CD4-positive, alpha-beta T cell treated with Interleukin-2 at 100 ng/mL for 4 hours (primary cell): ENCODE measurements at places on chromosomes 2 and 18.

GRCh38 chr2:159513745-159514144 is 102.6 kb downstream of the BAZ2B start:
- DNase-seq, result no peak

DNA sequence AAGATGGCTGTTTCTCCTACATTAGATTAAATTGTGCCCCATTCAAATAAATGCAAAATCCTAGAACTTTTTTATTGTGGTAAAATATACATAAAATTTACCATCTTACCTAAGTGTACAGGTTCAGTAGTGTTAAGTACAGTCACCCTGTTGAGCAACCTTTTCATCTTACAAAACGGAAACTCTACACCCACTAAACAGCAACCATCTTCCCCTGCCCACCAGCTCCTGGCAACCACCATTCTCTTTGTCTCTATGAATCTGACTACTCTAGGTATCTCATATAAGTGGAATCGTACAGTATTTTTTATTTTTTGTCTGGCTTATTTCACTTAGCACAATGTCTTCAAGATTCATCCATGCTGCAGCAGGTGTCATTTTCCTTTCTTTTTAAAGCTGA is 53.0 kb downstream of the ASXL2 start:
- DNase-seq, result peak; percentile 64

GRCh38 chr18:36461551-36461987 is 164.1 kb downstream of the FHOD3 start:
- no peak for DNase-seq

DNA sequence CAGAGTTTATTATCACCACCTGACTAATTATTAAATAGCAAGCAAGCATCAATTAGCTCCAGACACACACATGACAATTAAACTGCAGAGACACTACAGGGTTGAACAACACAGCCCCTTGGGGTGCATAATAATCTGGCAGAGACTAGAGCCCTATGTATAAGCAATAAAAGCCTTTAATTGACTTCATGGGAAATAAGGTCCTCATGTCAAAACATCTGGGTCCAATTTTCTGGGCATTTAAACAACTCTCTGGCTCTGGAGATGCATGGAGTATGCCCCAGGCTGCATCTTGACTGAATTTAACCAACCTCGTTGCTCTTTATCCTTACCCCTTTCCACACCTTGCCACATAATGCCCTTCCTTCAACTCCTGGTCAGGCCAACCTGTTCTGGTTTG is 270.7 kb upstream of the THUMPD2 start:
- no peak for DNase-seq

DNA sequence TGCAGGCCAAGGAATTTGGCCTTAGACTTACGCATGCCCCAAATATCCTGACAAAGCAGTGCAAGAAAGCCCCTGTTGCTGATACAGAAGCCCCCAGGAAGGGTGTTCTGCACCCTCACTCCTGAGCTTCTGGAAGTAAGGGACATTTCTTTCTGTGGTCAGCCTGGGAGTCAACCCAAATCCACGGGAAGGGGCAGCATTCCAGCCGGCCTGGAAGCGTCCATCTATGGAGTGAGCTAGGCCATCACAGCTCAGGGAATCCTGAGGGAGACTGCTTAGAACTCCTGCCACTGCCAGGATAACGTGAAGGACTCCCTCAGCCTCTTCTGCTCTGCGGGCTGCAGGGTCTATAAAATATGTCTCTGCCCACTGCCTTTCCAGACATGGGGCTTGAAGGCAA is 173.9 kb downstream of the ANAPC1 start:
- DNase-seq, result no peak

DNA sequence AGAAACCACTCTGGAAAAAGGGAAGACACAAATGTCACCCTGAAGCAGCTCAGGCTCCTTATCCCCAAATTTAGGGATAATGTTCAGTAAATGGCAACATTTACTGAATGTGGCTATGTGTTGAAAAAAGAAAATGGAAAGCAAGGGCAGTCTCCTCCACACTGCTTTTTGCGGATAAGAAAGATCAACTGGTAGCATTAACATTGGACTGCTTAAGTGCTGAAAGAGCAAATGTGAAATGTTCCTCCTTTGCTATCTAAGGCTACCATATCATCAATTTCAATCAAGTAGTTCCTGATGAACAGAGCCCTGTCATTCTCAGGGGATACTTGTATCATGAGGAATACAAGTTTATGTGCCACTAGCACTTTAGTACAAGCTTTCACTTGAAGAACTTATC is 12.5 kb downstream of the FBXO11 start:
- DNase-seq, result no peak

DNA sequence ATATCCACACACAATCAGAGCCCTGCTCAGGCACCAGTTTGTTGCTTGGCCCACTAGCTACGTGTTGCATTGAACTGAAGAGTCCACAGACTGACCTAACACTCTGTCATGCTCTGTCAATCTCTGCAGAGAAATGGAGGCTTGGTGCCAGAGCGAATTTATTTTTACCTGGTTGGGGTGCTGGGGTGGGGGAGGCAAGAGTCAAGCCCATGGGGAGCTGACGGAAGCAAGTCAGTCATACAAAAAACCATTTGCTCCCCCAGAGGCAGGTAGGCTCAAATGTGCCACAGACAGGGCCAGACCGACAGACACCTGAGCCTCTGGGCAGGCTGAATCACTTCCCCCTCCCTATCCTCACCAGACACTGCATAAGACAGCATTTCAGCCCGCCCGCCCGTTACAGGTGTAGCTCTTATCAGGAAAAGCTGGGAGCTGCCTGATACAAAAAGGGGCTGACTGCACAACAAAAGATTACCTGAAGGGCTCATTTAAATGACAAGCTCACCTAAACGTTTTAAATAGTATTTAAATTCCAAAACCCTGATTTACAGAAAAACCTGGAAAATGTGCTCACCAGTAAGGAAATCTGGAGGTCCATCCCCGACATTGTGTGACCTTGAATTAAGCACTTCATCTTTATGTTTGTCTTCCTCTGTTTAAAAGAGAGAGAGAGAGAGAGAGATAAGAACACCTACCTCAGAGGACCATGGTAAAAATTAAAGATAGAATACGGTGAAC is 2.1 kb upstream of the PCBP1 start:
- peak; percentile 85 for DNase-seq

DNA sequence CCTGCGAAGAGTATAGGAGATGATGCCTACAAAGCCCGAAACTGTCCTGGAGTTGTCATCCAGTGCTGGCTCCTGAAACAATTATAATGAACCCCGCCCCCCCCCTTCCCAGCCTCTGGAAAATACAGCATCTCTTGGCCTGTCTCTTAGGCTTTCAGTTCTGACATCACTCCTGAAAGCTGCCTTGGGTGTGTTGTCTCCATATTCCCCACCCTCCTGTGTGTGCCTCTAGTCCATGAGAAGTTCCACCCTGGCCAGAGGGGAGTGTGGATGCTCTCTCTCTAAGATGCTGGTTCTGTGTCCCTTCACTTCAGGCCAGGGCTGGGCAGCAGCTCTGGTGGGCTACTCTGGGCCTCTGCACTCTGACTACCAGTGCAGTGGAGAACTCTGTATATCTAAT is 58.9 kb upstream of the TGFA start:
- no peak for DNase-seq

GRCh38 chr18:37554399-37554787 is 11.2 kb downstream of the CELF4 start:
- DNase-seq, result no peak

- no peak for DNase-seq
Observed at GRCh38 chr2:47999512-47999911, 93.2 kb upstream of the FBXO11 start.

DNA sequence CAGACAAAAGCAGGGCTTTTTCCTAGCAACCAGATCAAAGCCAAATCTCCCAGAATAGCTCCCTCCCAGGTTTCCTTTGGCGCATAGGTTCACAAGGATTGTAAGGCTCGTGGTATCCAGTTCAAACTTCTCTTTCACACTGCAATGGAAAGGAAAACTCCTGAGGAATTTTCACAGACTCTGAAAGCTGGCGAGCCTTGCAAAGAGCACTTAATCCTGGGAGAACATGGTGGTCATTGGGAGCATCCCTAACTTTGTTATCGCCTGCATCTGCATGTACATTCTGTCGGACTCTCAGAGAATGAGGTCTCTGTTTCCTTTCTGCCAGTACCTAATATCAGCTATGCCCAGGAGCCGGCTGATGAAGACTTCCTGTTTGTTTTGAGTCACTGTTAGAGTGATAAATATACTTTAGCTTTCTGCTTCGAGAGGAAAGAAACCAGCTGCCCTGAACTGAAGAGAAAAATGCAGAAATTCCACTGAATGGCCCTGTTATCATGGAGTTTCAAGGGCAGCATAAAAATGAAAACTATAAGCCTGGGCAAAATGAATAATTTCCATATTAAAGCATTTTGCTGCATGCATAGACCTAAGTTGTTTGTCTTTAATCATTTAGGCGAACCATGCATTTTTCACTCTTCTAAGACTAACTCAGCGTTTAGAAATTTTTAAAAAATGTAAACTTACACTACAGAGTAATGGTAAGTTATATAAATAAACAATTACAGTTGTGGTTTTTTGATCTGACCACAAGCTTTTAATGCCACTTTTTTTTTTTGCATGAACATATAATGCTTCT is 76.4 kb upstream of the ZEB2 start:
- peak; percentile 30 for DNase-seq

GRCh38 chr18:3710712-3711301 is 260.8 kb downstream of the TGIF1 start:
- DNase-seq, result no peak

- DNase-seq, result no peak
Observed at GRCh38 chr2:196511258-196512168, 128.0 kb upstream of the CCDC150 start.

- DNase-seq, result no peak
Observed at GRCh38 chr2:165857876-165858275, 63.8 kb upstream of the GALNT3 start.

DNA sequence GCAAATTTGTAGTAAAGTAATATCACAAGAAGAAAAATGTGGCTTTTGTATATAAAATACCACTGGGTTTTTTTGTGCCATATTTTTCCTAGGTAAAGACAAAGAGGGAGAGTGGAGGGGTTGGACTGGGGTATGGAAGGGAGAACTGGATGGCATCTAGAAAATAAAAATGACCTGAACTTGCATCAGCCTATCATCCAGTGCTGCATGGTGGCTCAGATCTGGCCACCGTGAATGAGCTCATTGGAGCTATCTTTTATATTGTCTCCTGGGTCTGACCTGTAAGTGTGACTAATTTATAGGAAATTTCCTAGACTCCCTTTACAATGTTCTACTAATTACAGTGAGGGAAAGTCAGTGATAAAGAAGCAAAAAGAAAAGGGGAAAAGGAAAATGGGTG is 369.0 kb downstream of the TMEM182 start:
- DNase-seq, result no peak

DNA sequence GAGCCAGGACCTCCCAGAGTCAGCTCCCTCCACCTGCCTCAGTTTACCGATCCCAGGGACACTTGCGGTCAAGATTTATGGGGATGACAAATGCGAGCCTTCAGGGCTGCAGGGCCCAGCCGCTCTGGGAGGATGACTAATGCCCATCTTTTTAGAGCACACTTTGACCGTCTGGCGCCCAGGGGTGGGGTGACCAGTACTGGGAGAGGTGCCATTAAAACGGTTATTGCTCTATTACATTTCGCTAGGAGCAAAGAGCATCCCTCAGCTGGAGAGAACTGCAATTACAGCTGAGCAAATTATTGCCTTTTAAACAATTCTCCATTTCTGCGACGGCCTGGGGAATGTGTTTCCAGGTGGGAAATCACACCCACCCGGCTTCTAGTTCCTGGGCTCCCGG is 42.6 kb upstream of the HPCAL1 start:
- DNase-seq, result no peak

- DNase-seq, result no peak
Observed at GRCh38 chr2:89848763-89849368, 1157.4 kb downstream of the RPIA start.

DNA sequence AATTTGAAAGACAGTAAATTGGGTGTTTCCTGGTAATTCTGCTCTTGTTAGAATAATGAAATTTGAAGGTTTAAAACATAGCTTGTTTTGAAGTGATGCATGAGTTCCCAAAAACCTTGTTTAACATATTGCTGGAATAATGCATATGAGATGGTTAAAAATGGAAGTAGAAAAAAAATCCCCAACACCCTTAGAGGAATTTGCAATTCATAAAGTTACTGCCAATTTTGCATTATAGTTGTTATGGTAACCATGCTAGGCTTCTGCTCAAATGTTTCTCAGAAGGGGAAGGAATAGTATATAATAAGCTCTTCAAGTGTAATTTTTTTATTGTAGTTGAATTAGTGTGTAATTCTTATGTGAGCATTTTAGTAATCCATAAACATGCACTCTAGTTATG is 49.1 kb downstream of the FASTKD2 start:
- no peak for DNase-seq

DNA sequence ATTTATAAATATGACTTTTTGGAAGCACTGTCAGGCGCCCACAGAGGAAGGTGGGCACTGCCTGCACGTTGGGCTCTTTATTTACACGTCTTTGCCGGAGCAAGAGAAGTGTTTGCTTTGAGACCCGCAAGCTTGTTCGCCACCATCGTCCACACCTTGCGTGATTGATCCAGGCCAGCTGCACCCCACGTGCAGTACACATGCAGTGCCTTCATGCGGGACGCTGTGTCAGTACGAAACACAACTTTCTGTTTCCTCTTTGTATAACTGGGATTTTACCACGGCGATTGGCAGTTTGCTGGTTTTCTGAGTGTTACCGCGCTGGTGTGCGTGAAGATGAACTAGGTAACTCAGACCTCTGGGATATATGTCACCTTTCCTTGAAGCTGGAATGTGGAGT is 571.0 kb upstream of the SALL3 start:
- no peak for DNase-seq

DNA sequence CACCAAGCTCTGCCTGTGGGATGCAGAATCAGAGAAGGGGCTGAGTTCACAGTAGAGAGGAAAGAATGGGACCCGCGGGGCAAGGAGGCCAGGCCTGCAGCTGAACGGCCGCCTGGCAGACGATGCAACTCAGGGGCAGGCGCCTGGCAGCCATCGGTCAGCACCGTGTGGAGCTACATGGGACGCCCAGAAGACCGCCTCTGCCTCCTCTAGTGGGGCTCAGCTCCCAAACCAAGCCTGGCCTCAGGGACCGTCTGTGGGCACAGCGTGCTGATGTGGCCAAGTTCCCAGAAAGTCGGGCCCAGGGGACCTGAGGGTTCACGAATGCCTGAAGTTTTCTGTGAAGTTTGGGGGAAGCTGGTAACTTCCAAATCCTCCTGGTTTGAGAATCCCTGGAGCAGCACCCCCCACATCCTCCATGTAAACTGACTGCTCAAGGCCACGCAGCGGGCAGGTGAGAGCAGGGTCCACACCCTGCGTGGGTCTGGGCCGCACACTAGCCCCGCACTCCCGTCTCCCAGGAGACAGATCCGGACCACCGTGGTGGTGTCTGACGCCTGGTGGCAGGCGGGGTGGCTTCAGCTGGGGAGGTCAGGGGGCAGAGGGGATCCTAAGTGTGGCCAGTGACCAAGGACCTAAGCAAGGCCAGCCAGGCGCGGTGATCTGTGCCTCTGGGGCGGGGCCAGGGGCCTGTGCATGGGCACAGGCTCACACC is 14.6 kb downstream of the SNORC start:
- DNase-seq, result no peak

- DNase-seq, result peak; percentile 24
Observed at GRCh38 chr2:234071664-234072063, 21.2 kb downstream of the SPP2 start.

- DNase-seq, result no peak
Observed at GRCh38 chr2:14303366-14304115, 329.0 kb upstream of the LRATD1 start.

- DNase-seq, result no peak
Observed at GRCh38 chr2:206982360-206982955, 43.1 kb downstream of the CPO start.

- DNase-seq, result no peak
Observed at GRCh38 chr2:7881063-7881462, 800.8 kb upstream of the ID2 start.
